ENCODE measurements at places on chromosomes 4 and X.

DNA sequence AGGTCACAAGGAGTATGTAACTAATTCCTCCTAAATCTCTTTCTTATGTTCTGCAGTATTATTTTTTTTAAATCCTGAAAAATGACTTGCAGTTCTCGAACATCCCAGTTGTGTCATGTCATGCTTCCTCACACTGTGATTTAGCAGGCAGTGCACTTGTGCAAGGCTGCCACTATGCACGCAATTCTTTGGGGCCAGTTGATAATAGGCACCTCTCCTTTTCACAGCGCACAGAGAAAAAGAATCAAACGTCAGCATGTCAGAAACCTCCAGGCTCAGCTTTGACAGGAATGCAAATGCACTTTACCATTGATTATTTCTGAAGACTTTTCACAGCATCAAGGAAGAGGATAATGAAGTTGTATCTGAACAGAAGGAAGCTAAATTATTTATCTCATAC, 62.9 kb downstream of the FGF13 start:
- DNase-seq, result no peak

DNA sequence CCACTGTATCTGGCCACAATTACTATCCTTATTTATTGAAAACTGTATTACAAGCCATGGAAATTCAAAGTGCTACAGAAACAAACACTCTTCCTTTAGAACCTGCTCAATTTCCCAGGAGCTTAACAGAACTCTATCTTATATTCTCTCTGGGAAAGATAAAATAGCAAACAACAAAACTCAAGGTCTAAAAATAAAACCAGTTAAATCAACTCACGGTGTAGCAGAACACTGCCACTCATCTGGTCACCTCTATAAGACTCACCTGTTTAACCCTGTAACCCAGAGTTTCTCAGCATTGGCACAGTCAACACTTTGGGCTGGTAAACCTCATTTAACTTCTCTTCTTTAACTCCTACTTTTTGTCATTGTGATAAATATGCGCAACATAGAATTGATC, 348.9 kb downstream of the DCHS2 start:
- no peak for DNase-seq

GRCh38 chr4:64857198-64857597, 447.9 kb upstream of the TECRL start:
- no peak for DNase-seq

DNA sequence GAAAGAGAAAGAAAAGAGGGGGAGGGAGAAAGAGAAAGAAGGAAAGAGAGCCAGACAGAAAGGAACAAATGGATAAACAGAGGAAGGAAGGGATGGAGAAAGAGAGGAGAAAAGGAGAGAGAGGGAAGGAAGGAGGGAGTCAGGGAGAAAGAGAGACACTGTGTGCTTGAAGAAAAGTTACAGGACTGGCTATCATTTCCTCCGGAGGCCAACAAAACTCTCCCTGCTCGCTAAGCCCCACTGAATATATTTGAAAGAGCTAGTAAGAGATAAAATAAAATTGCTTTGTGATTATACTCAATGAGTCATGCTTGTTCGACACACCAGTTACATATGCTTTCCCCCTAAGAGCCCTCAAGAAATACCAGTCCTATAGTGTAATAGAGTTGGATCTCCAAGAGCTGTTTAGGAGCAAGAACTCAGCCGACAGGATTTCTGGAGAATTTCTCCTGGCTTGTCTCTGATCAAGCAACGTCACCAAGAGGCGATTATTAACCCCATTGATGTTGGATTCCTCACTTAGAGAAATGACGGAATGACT, 102.2 kb downstream of the MXRA5 start:
- DNase-seq, result no peak

- DNase-seq, result no peak
Observed at GRCh38 chr4:84862064-84862463, 104.4 kb downstream of the WDFY3 start.

DNA sequence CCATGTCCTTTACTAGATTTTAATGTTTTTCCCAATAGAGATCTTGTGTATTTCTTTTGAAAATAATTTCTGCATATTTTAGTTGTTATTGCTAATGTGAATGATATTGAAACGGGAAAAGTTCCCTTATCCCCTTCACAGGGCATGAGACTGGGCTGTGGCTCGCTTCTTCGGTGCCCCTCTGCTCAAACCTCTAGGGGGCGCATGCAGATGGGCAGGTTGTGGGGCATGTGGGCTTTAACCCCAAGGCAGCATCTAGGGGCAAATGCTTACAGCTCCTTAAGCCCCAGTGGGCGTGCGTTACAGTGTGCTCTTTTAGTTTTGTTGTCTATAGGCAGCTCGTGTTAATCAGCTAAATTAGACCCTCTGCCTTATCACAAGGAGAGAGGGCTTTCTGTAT, 194.7 kb downstream of the OPHN1 start:
- DNase-seq, result no peak

GRCh38 chr4:83546786-83547185, 10.9 kb downstream of the GPAT3 start:
- no peak for DNase-seq

- no peak for DNase-seq
Observed at GRCh38 chr4:139053909-139054308, 38.3 kb downstream of the NOCT start.

GRCh38 chr4:7823416-7823824, 116.2 kb downstream of the AFAP1 start:
- no peak for DNase-seq

DNA sequence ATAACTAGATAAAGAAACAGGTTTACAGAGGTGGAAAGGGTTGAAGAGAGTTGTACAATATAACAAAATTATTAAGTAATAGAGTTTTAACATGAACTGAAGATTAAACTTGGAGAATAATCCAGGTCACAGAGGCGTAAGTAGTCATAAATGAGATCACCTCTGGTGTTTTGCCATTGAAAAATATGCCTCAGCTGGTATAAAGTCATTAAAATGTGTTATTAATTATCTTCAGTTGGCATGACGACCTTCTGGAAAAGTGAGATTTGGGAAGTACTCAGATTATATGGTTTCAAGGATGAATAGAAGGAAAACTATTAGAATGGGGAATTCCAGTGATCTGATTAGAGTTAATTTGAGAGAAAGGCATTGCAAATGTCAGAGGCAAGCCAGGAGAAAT, 237.5 kb upstream of the ANXA10 start:
- DNase-seq, result no peak

- DNase-seq, result no peak
Observed at GRCh38 chrX:150569155-150569477, 695 bp downstream of the MTM1 start.

DNA sequence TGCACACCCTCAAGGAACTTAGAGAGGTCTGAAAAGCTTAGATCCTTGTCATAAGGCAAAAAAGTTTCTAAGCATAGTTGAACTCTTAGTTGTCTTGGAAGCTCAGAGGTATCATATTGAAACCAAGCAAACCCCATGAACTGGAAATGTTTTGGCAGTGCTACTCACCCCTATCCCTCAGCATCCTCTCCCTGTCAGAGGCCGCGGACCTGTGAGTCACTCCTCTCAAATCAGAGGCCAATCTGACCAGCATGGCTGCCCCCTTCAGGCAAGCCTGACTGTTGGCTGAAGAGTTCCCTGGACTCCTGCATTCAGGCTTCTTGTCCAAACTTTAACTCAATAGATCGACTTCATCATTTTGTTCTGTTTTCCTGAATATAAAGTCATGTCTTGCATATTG, 69.4 kb downstream of the KCNIP4 start:
- no peak for DNase-seq
